ENCODE measurements at places on chromosomes 3 and 15.
A peak's percentile ranks its signal among the peaks of the same experiment; 100 is the strongest.

- DNase-seq = no peak
Observed at GRCh38 chr15:91694131-91694830, 159.2 kb upstream of the SLCO3A1 start.

DNA sequence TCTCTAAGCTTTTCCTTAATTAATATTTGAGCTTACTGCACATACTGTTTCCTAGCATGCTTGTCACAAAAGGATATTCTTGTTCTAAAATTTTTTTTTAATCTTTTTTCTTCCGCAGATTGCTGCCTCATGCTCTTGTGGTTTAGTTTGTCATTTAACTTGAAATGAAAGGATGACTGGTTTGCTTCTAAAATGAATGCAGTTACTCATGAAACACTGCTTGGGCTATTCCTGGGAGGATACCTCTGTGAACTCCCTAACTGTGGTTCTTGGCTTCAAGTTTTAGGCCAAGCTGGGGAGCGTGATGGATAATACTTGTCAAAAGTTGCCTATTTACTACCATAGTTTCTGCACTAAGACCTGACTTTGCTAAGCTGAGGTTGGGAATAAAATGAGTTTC lies 64.0 kb downstream of the USP13 start:
- DNase-seq = no peak

DNA sequence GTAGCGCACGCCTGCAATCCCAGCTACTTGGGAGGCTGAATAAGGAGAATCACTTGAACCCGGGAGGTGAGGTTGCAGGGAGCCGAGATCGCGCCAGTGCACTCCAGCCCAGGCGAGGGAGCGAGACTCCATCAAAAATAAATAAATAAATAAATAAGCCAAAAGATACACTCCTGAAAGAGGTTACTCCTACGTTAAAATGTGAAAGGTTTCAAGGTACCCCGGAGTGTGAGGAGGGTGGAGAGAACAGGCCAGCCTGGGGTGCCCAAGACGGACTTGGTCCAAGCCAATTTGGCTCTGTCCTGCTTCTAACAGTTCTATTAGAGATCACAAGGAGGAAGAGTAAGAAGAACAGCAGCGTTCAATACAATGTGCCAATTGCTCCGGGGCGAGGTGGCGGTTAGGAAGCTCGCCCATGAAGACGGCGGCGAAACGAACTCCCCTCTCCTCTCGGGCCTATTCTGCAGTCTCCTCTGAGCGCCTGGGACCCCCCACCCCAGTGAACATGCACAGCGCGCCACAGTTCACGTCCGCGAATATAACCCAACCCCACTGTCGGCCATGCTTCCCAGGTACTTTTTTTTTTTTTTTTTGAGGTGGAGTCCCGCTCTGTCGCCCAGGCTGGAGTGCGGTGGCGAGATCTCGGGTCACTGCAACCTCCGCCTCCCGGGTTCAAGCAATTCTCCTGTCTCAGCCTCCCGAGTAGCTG lies 942 bp downstream of the ELP6 start:
- DNase-seq = peak; percentile 36

DNA sequence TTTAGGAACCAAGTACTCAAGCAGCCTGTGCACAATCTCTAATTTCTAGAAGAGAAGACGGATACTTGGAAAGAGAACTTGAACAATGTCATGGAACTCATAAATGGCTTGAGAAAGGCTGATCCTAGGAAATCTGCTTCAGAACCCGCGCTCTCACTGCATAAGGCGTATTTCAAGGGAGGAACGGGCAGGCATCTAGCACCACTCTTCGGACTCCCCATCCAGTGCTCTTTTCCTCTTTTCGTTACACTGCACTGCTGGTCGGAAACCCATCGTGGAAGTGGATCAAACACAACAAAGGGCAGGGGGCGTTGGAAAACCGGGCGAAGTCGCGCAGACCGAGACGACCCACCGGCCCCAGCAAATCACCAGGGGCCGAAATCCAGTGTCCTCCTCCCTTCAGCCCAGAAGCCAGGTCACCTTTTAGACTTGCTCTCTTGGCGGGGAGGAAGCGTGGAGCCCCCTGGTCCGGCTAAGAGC lies 539 bp upstream of the TLNRD1 start:
- DNase-seq = no peak

DNA sequence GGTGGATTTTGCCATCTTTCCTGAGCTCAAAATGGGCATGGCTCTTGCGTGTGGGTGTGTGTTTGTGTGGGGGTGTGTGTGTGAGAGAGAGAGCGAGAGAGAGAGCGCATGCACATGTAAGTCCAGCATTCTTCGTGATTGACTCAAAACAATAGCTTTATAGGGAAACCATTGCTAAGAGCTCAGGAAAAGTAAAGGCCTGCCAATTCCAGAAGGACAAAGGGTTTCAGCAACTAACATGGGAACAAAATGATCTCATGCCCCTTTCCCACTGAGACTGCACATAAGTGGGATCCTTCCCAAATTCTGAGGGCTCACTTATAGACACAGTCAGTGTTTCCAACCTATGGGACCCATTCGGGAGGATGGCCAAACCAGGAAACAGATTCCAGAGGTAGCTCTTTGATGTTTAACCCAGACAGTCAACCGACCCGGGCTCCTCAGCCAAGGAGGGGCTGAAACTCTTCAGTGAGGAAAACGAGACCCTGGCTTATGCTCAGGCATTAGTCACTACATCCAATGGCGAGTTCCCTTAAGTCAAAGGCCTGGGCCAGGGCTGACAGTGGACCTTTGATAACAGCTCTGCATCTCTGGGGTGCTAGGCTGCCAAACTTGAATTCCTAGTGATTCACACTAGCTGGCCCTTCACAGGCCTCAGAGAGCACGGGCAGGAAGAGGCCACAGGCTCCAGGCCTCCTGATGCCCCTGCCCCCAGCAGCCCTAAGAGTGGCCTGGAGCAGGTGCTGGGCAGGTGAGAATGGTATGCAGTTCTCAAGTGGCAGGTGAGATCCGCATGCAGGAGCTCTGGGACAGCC lies 305.0 kb upstream of the C2CD4B start:
- no peak for DNase-seq

DNA sequence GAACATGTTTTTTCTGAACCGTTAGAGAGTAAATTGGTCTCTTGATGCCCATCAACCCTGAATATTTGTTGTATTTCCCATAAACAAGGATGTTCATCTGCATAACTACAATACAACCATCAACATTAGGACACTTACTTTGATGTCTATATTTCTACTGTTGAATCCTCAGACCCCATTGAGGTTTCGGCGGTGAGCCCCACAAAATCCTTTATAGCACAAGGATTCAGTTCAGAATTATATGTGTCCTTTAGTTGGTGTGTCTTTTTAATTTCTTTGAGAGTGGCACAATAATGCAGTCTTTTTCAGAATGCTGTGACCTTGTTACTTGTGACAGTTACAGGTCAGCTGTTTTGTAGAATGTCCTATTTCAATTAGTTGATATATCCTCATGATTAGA lies 158.0 kb downstream of the FNDC3B start:
- no peak for DNase-seq

- no peak for DNase-seq
Observed at GRCh38 chr3:191220908-191221307, 21.9 kb downstream of the OSTN start.

DNA sequence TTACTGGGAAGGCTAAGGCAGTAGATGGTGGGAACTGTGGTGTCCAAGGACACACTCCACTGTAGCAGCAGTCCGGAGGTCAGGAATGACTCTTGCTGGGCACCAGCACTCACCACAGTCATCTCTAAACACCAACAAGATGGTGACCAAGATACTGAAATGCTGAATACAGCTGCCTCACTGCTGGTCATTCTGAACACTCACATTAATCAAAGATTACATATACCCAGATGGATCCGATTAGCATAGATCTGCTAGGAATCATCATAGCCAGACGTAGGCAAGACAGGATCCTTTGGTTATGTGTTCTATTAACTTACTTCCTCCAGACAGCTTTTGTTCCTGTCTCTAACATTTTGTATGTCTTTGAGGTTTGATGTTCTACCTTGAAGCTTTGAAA lies 134.9 kb upstream of the BFSP2 start:
- DNase-seq = no peak

GRCh38 chr3:187296911-187297310 lies 5.4 kb upstream of the MASP1 start:
- no peak for DNase-seq

GRCh38 chr15:37223089-37223488 lies 122.7 kb upstream of the MEIS2 start:
- DNase-seq = no peak

- DNase-seq = no peak
Observed at GRCh38 chr3:103899328-103899727, 1464.5 kb downstream of the ZPLD1 start.

- no peak for DNase-seq
Observed at GRCh38 chr3:190361791-190362190, 26.2 kb upstream of the CLDN16 start.

- DNase-seq = no peak
Observed at GRCh38 chr3:167978486-167978885, 117.2 kb downstream of the GOLIM4 start.

GRCh38 chr3:112779558-112780480 lies 66.8 kb downstream of the CD200R1L start:
- DNase-seq = no peak

DNA sequence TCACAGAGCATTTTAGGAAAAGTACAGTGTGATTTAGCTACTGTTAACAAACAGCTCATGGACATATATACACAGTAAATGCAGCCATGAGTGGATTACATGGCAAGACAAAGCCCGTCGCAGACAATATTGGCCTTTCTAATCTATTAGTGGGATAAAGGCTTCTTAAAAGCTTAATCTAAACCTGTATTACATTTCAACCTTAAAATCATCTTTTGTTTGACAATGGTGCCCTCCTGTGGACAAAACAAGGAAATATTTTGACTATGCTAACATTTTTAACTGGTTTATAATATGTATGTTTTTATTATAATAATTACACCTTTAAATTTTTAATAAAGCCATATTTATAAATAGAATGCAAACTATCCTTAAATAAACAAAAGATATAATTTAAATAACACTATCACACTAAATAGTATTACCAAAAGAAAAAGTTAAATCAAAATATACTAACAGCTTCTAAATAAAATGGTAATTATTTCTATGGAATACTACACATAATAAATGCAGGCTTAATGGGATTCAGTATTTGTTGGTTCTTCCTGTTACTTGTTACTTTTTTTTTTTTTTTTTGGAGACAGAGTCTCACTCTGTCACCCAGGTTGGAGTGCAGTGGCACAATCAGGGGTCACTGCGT lies 38.6 kb downstream of the TAFA4 start:
- DNase-seq = no peak

DNA sequence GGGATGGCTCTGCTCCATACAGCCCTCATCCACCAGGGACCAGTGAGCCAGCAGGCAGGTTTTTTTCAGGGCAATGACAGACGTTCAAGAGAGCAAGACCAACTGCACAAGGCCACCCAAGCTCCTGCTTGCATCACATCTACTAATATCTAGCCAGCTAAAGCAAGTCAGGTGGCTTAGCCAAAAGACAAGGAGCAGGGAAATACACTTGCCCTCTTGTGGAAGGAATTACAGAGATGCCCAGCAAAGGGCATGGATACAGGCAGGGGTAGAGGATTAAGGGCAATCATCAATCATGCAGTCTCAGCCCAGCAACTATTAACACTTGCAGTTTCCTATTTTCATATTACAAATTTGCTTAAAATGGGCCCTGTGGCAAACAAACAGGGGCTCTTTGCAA lies 81.5 kb upstream of the NTRK3 start:
- DNase-seq = no peak

- DNase-seq = no peak
Observed at GRCh38 chr15:97858296-97858695, 102.2 kb upstream of the ARRDC4 start.

GRCh38 chr3:160869825-160870224 lies 113.8 kb downstream of the PPM1L start:
- no peak for DNase-seq

DNA sequence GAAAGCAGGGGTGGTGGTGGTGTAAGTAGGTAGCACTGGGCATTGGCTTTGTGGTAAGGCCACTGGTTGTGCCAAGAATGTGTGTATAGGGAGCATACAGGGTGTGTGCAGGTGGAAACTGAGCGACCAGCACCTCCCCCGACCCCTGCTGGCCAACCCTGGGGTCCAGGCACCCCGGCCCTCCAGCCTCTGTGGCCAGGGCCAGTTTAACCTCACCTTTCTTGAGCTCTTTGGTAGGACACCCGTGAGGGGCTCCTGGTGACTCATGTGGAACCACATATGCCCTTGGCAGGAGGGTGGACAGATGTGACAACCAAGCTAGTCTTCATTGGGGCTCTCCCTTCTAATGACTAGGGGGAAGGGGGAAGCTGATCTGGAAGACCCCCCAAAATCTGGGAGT lies 19.5 kb downstream of the SHF start:
- DNase-seq = no peak

DNA sequence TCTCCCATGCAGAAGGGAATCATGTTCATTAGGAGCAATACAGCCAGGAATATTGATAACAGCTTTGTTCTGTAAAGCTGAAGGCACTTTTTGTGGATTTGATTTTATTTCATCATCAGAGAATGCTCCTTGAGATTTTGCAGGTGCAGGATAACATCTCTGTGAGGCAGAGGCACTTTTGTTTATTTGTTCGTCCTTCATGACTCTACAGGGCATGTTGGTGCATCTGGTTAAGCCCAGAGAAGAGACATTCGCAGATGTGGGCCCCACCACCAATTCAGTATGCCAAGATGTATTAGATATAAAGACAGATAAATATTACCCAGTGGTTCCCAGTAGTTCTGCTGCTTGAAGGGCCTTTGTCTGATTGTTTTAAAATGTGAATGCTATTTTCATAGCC lies 368.1 kb upstream of the SEMA6D start:
- no peak for DNase-seq

DNA sequence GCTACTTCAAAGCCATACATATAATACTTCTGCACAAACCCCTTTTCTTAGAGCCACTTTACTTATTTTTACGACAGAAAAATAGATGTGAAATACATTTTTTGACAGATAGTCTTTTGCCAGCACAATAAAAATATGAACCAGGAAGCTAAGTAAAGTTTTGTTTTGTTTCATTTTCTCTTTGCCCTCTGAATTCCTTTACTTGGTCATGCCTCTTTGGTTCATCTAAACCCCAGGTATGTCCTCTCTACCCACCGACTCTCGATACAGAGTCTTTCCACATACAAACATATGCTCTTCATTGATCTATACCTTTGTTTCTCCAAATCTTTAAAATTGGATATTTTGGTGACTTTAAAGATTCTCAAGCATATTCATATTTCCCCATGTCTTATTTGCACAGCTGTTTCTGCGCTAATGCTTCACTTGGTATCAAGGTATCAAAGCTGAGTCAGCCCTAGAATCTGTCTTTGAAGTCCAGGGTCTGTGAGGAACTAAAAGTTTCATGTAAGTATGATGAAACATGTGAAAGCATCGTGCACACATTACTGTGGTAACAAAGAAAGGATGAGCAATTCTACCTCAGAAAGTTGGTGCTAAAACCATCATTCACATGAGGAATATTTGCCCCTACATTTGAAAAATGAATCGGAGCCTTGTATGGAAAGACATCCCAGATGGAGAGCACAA lies 845.4 kb downstream of the NAALADL2 start:
- DNase-seq = no peak
